ENCODE measurements at places on chromosomes 16 and 17.

- DNase-seq, result no peak
These were observed 10.9 kb upstream of the IL34 start for GRCh38 chr16:70635336-70636016.

DNA sequence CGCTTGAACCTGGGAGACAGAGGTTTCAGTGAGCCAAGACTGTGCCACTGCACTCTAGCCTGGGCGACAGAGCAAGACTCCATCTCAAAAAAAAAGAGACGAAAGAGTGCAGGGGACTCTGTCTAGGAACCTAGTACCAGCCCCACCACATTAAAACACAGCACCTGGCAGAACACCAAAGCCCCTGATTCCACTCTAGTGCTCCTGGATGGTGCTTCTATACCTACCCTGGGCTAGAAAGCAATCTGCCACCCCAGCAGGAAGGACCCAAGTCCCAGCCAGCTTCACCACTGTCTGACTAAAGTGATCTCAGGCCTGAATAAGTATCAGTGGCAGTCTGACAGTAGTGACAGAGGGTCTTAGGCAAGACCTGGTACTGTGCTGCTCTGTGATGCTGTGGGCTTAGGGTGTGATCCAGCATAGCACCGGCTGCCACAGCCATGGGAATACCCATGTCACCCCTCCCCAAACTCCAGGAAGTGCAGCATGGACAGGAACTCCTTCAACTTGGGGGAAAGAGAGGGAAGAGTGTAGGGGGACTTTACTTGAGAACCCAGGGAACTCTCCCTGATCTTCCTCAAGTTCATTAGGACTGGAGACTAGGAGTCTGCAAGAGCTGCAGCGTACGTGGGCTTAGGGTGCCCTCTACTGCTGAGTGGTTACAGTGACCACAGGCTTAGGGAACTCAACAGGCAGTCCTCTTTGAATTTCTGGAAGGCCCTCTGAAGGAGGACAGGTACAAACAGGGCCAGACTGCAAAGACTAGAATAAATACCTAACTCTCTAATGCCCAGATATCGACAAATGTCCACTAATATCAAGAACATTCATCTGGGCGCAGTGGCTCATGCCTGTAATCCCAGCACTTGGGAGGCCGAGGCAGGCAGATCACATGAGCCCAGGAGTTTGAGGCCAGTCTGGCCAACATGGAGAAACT is 30.0 kb upstream of the RNF43 start:
- DNase-seq, result peak; percentile 89

DNA sequence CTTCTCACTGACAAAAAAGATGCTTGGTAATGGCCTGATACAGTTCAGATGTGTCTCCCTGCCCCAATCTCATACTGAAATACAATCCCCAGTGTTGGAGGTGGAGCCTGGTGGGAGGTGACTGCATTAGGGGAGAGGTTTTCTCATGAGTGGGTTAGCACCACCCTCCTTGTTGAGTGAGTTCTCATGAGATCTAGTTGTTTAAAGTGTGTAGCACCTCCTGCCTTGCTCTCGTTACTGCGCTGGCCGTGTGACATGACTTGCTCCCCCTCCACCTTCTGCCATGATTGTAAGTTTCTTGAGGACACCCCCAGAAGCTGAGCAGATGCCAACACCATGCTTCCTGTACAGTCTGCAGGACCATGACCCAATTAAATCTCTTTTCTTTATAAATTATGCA is 5.0 kb downstream of the TSR1 start:
- DNase-seq, result no peak

GRCh38 chr16:52117171-52117570 is 429.8 kb downstream of the TOX3 start:
- DNase-seq, result no peak

DNA sequence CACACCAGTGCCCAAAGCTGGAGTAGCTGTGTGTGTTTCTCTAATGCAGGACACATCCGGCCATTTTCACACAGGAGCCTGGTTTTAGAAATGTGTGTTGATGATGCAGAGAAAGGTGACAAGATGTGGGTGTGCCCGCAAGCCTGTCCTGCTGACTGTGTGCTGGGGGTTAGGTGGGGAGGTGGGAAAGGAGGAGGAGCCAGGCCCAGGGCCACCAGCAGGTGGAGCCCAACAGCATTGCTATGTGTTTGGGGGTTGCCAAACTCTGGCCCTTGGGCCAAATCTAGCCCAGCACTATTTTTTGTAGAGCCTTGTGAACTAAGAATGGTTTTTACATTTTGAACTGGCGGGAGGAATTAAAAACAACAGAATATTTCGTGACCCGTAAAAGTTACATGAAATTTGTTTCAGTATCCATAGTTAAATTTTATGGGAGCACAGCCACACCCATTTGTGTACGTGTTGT is 61.7 kb upstream of the LGALS9 start:
- peak; percentile 37 for DNase-seq

DNA sequence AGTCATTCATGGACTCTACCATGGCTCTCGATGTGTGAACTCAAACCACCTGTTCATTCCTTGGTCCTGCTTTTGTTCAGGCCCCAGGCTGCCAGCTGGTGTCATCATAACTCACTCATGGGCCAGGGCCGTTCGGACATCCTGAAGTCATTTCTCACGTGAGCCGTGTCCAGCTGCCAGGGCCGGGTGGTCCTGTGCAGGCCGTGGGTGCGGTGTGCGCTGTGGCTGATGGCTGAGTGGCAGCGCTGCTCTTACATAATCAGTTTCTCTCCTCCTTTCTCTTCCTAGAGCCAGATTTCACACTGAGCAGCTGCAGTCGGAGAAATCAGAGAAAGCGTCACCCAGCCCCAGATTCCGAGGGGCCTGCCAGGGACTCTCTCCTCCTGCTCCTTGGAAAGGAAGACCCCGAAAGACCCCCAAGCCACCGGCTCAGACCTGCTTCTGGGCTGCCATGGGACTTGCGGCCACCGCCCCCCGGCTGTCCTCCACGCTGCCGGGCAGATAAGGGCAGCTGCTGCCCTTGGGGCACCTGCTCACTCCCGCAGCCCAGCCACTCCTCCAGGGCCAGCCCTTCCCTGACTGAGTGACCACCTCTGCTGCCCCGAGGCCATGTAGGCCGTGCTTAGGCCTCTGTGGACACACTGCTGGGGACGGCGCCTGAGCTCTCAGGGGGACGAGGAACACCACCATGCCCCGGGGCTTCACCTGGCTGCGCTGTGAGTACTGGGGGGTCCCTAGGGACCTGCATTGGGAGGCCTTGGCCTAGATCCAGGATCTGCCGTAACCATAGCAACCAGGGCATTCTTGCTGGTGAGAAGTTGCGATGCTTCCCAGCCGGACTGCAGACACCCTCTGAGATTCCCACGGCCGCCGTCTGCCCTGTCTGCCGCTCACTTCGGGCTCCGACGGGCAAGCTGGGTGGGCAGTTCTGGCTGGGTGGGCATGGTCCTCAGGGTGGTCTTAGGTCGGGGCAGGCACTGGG is at the start of gene IL34:
Gene IL34 (plus strand): TSS at position 300 of the 982 bp plus-strand sequence. CDS start 389 bp downstream, at position 689.
- no peak for DNase-seq

- no peak for DNase-seq
These were observed 55.3 kb upstream of the RBFOX3 start for GRCh38 chr17:79666111-79666510.

DNA sequence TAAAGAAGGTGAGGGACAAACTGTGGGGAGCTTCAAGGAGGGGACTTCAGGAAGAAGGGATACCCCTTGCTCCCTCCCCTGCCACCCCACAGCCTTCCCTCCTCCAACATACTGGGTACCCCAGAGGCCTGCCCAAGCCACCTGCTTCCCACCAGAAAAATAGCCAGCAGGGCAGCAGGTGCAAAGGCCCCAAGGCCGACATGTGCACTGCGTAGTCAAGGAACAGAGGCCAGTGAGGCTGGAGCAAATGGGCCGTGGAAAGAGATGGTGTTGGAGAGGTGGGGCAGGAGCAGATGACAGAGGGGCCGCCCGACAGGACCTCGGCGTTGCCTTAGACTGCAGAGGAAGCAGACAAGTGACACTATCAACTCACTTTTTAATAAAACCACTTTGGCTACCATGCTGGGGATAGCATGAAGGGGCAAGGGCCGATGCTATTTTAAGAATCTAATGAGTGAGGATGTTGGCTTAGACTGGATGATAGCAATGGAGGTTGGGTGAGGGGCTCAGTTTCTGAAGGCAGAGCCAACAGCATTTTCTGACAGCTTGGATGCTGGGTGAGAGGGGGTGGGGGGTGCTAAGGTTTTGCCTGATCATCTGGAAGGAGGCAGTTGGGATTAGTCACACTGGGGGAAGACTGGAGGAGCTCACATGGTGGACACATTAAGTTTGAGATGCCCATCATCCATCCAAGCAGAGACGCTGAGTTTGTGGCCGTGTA is 72.8 kb upstream of the TOB1 start:
- no peak for DNase-seq

DNA sequence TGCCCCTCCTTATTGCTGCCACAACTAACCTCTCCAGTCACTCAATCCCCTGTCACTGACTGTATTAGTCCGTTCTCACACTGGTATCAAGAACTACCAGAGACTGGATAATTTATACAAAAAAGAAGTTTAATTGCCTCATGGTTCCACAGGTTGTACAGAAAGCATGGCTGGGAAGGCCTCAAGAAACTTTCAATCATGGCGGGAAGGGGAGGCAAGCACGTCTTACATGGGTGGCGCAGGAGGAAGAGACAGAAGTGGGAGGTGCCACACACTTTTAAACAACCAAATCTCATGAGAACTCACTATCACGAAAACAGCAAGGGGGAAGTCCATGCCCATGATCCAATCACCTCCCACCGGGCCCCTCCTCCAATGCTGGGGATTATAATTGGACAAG is 86.0 kb upstream of the BCAR1 start:
- no peak for DNase-seq

DNA sequence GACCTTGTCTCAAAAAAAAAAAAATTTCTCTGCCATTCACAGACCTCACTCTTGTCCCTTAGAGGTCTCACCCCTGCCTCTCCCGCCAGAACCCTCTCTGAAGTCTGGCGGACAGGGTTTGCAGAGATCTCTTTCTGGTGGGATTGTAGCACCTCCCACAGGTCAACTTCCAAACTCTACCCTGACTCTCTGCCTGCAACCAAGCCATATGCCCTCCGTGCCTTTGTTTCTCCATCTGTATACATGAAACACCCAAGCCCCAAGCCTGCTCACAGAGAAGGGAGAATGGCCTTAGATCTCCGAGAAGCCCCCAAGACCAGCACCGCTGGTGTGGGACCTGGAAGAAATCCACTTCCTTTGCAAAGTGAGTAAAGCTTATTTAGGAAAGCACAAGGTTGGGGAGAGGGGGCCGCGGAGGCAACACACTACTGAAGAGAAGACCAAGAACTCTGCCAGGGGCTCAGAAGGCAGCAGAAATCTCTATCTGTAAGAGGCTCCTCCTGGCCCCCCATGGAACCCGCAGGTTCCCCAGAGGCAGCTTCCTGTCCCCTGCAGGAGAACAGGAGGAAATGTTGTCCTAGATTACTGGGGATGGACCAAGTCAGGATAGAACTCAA is 219.9 kb downstream of the C16orf78 start:
- DNase-seq, result no peak

DNA sequence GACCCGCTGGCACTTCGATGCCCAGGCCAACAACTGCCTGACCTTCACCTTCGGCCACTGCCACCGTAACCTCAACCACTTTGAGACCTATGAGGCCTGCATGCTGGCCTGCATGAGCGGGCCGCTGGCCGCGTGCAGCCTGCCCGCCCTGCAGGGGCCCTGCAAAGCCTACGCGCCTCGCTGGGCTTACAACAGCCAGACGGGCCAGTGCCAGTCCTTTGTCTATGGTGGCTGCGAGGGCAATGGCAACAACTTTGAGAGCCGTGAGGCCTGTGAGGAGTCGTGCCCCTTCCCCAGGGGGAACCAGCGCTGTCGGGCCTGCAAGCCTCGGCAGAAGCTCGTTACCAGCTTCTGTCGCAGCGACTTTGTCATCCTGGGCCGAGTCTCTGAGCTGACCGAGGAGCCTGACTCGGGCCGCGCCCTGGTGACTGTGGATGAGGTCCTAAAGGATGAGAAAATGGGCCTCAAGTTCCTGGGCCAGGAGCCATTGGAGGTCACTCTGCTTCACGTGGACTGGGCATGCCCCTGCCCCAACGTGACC is 5.0 kb downstream of the WFIKKN2 start:
- no peak for DNase-seq

DNA sequence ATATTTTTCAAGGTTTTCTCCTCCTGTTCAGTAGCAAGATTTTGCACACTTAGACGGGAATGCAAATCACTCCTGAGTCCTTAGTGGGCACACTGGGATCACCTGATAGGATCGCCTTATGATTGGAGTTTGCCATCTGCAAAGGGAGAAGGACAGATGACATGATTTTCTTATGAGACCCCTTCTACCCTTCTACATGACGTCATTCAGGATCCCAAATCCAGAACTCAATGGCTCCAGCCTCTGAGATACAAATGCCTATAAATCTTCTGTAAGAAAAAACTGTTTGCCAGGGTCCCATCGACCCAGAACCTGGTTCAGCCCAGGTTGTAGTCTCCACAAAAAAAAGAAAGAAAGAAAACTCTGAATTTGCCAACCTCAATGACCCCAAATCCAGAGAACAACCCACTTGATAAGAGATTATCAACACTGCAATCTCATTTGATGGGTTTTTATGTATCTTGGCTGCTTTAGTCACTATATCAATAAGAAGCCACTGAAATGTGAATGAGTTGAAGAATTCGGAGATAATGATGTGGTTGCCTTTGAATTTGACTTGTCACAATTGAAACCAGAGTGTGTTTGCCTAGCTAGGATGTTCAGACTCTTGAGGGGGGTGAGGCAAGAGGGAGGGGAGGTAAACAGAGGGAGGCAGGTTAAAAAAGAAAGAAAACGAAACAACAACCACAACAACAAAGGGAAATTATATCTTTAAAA is 6.7 kb downstream of the ZNF423 start:
- DNase-seq, result no peak

DNA sequence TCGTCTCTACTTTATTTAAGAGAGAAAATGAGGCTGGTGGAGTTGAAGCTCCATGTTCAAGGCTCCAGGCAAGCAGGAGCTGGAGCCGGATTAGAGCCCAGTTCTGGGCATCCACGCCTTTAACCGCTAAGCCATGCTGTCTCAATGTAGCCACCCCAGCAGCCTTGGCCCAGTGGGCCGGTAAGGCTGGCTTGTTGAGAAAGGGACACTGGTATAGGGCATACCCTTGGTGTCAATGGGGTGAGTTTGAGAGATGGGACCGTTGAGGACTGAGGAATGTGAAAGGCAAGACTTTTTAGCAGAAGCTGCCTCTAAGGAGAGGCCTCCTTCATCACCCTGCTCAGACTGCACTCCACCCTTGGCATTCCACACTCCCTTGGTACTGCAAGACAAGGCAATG is 147.4 kb downstream of the CYLD start:
- no peak for DNase-seq

DNA sequence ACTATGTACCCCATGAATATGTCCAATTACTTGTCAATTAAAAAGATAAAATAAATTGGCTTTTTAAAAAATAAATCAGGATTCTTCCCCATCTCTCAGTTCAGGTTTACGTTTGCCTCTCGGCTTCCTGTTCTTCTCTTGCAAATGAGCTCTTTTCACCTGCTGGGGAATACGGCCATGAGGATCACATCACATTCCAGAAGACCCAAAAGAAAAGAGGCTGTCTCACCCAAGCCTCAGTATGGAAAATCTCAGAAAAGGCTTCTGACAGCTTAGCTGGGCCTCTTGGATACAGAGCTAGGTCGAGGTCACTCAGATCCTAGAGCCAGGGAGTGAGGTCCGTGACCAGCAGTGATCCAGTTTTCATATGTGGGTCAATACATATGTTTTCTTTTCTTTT is 171.2 kb upstream of the SDK2 start:
- no peak for DNase-seq
